NCI-H526 treated with DMSO at 0.1 percent for 48 hours (cell line): ENCODE measurements at places on chromosomes 16 and 17.

GRCh38 chr16:29307598-29308507 lies 98.7 kb downstream of the NPIPB11 start:
- no peak for DNase-seq

DNA sequence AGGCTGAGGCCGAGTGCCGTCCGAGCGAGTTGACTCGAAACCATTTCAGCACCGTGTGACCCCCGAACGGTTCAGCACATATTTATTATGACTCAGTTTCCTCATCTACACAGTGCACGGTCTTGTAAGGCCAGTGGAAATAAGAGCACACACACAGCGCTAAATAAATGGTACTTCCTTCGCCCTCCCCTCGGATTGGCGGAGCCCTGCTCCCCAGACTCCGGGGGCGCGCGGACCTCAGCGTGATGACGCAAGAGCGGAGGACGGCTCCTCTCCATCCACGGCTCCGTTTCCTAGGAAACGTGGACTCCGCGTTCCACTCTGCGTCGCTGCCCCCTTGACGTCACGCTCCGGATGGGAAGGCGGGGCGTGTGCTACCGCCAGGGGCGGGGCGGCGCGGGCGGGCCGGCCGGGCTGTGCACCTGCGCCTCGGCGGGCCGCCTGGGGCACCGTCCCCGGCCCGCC lies at the start of gene PARD6A:
PARD6A (plus strand) TSS at position 397 of the 465 bp plus-strand sequence. CDS start 79 bp downstream, outside the sequence.
- DNase-seq = peak; percentile 80

DNA sequence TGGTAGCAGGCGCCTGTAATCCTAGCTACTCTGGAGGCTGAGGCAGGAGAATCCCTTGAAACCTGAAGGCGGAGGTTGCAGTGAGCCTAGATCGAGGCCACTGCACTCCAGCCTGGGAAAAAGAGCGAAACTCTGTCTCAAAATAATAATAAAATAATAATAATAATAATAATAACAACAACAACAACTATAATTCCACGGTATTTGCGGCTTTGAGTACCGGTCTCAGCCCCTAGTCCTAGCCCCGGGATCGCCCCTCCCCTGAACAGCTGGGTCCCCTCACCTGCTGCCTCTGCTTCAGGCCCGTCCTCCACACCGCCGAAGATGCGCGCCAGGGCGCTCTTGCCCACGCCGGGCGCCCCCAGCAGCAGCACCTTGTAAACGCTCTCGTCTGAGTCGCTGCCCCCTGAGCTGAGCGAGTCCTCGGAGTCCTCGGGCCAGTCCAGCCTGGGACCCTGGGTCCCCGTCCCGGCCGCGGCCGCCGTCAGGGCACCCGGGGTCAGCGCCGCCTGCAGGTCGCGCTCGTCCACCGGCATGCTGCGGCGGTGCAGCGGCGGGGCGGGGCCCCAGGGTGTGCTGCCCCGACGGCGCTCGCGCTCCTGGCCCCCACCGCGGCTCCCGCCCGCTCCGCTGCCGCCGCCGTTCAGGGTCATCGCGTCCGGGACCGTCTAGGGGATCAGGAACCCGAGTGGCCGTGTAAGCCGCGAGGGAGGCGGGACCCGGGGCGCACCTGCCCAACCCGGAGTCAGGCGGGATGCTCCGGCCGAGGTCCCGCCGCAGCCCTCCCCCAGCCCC lies 611 bp downstream of the RRAD start:
- DNase-seq = no peak

DNA sequence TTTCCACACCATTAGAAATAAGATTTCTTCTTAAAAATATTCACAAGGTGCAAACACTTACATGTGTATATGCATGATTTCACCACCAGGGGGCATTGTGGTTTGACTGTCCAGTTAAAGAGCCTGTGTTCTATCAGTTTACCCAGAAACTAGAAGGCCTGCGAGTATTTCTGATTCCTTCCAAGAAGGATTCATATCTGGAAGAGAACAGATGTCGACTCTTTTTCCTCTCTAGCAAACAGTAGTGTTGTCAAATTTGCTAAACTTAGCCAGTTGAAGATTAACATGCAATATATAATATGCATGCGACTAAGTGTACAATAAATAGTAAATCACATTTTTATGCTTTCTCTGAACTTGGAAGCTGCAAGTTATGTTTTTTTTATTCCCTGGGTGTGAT lies 404.1 kb downstream of the WWOX start:
- no peak for DNase-seq

- DNase-seq = no peak
Observed at GRCh38 chr17:9174312-9174711, 153.0 kb downstream of the NTN1 start.

DNA sequence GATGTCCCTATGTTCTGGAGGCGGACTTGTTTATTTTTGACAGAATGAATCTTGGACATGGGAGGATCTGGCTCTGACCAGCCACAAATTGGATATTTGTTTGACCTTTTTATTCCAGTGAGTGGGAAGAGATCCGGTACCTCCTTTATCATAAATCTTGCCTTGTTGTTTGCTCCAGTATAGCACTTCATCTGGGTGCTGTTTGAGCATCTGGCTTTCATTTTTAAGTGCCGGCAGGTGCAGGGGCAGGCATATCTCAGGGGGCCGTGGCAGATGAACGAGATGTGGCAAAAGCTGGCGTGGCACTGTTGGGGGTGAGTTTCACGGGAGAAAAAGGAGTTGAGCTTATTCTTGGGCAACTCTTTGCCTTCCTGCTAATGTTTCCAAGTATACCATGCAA lies 37.8 kb downstream of the MSI2 start:
- DNase-seq = peak; percentile 42

- no peak for DNase-seq
Observed at GRCh38 chr17:8124350-8125153, 646 bp upstream of the HES7 start.

DNA sequence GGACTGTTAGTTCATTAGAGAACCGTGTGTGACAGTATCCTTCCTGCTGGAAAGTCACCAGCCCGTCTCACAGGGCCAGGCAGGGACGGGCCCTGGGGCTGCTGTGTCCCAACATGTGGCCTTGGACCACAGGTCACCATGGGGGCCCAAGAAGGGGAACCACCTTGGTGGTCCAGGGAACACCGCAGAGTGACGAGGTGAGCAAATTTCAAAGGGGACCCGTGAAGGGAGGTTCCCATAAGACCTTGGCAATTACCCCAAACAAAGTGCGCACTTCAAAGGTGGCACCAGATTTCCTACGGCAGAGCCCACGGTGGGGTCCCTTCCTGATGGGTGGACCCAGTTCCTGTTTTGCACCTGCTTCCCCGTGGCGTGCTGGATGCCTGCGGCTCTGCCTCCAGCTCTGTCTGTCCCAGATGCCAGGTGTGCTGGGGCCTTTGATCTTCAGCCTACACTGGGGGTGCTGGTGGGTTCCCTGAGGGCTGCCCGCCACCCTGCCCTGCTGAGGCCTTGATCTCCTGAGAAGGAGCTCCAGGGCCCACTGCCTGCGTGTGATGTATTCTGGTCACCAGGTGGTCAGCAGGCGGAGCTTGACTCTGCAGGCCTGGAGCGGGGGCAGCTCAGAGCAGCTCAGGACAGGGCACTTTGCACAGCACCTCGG lies 27.0 kb downstream of the SLC7A5 start:
- no peak for DNase-seq

DNA sequence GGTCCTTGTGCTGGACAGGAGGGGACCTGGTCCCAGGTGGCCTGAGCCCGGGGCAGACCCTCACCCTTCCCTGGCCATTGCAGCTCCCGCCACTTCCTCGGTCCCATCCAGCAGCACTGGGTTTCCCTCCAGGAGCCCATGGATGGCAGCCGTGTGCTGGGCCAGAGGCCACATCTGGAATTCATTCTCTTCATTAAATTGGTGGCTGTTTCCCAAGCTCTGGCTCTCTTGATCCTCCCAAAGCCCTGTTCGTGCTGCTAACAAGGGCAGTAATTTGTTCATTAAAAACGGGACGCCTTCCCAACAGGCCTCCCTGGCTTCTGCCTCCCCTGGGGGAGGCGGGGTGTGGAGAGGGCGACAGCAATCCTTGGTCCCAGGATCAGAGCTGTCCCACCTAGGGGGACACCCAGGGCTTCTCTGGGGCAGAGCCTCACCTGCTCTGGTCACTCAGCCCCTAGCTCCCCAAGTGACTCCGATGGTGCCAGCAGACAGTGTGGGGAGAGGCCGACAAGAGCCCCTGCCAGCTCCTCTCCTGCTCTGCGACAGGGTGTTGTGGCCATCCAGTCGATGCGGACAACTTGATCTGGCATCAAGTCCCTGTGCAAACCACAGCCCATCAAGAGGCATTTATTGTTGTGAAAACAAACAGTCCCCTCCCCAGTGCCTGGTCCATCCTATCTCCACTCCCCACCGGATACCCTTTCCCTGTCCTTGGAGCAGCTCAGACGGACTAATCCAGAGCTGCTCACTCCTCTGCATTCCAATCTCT lies 44.0 kb downstream of the SDK2 start:
- DNase-seq = no peak

DNA sequence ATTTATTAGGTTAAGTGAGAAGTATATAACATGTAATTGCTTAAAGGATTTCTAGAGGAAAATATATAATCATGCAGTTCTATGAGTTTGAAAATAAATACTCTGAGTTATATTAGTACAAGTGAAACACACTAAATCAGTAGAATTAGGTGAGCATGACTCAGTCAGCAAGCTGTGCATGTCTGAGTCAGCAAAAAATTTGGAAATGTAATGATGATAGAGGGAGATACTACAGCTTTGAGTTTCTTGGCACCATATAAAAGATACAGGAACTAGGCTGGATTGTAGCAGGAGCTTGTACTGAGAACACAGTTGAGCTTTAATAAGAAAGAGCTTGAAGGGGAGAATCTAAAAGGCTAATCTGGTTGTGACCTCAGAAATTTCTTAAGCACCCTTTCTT lies 1224.6 kb downstream of the CDH8 start:
- no peak for DNase-seq

DNA sequence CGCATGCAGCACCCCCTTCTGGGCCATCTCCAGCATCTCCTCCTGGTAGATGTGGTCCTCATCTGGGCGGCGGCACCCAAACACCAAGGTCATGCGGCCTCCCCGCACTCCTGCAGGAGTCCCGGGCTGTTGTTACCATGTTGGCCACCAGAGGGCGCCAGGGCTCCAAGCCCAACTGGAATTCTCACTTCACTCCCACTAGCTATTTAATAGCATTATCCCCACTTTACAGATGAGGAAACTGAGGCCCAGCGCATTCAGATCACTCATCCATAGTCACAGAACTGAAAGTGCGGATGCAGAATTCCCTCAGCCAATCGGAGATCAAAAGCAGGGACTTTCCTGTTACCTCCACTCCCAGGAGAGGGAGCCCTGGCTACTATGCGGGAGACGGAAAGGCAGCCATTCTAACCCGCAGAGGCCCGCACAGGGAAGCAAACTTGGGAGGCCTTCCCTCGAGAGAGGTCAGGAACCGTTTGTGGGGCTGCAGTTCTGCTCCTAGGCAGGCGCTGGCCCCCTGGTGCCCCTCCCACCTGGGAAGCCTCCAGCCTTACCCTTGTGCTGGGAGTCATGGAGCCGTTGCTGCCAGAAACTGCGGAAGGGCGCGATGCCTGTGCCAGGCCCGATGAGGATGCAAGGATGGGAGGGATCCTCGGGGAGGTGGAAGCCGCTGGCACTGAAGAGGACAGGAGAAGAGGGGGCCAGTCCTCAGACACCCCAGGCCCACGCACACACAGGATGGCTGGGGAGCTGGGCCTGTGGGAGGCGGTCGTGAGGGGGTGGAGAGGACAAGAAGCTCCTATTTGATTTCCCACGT lies 40.1 kb downstream of the NOS2 start:
- peak; percentile 11 for DNase-seq

DNA sequence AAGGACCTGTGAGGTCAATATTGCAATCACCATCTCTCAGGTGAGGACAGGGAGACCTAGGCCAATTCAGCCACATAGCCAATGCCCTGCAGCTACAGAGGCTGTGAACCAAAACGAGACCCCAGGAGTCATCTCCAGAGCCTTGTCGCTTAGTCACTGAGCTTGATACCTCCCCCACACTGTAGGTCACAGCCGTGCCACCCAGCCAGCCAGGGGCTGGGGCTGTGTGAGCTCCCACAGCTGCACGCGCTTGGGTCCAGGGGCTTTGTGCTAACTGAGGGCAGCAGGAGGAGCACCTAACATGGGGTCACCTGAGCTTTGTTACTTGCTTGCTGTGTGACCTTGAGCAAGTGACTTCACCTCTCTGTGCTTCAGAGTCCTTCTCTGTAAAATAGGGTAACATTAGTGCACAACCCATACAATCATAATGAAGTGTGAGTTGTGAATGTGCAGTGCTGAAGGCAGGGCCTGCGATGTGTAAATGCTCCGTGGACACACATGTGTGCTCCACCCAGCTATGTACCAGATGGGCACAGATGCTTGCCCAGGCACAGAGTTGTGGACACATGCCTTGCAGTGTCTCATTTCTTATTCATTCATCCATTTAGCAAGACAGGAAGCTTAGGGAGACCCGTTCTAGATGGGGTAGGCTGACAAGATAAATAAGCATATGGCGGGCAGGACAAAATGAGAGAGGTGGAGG lies 25.9 kb downstream of the SBK1 start:
- no peak for DNase-seq

GRCh38 chr17:49447628-49448302 lies 33.1 kb upstream of the PHB1 start:
- no peak for DNase-seq

DNA sequence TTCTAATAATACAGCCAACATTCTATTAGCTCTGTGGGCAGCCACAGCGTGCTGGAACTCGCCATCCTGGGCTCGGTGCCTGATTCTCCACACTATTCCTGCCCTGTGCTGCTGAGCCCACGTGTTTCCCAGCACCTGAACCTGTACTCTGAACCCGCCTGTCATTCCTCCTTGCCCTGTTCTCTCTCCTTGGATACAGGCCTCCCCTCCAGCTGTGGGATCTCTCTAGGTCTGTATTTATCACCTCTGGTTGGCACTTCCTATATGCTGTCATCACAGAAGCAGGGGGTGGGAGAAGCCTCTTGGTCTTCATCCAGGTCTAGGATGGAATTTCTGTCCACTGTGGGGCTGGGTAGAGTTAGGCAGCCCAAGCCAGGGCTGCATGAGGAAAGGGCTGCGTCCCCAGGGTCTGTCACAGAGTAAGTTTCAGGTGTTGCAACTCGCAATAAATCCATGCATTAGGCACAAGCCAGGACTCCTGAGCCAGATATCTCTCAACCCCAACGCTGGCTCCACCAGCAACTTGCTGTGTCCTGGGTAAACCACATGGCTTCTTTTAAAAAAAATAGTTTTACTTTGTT lies 56.0 kb downstream of the ABAT start:
- DNase-seq = no peak

GRCh38 chr17:34358631-34359030 lies 2.4 kb downstream of the CCL13 start:
- no peak for DNase-seq

- no peak for DNase-seq
Observed at GRCh38 chr17:30176855-30177254, 58.6 kb downstream of the SLC6A4 start.

GRCh38 chr17:17919169-17920107 lies 52.8 kb downstream of the TOM1L2 start:
- no peak for DNase-seq

GRCh38 chr17:77320044-77320440 lies 179.3 kb downstream of the SEC14L1 start:
- DNase-seq = no peak

DNA sequence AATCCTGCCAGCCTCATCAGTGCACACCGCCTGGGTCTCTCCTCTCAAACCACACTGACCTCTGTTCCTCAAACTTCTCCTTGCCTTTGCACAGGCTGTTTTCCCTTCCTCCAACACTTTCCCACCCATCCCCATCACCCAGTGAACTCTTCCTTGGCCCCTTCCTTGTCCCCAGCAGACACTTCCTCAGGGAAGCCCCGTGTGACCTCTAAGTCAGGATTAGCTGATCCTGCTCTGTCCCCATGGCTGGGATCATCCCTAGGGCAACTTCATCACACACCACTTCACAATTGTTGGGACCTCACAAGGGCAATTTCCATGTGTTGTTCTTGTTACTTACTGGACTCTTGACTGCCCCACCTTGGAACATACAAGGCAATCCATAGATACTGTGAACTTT lies 67.8 kb downstream of the WSB1 start:
- no peak for DNase-seq
